Activated CD8-positive, alpha-beta T cell treated with anti-CD3 and anti-CD28 coated beads for 36 hours (primary cell): ENCODE measurements at places on chromosomes 7 and 10.

DNA sequence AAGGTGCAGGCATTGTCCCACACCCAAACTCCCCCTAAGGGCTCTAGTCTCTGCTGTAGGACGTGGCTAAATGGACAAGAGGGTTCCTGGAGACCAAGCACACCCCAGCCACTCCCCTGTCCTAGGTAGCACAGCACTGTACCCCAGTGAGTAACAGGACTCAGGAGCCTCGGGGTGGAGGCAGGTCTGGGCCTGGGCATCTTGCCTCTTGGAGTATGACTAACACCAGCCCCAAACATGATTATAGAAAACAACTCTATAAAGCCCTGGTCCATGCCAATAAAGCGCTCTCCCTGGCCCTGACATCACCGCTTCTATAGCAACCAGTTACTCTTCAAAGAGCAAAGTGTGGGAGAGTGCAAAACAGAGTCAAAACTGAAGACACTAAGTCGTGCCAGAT is 195.0 kb downstream of the CALN1 start:
- no peak for DNase-seq

DNA sequence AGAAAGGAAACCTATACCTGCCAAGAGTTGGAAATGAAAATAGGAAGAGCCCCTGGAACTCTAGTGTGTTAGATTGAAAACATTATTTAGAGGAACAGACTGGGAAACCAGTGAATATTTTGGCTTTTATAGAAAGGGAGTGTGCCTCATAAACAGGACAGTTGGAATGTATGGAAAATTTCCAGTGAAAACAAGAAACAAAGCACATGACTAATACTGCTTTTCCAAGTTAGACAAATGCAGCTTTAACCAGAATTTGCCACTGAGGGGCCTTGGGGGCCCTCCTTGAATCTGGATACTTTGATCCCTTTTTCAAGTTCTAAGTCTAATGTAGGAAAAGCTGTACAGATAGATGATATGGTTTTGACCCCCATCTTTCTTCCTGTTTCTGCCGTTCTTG is 21.2 kb downstream of the ITGB8 start:
- no peak for DNase-seq

- no peak for DNase-seq
These were observed 165.1 kb downstream of the SVIL start for GRCh38 chr10:29469481-29470354.

DNA sequence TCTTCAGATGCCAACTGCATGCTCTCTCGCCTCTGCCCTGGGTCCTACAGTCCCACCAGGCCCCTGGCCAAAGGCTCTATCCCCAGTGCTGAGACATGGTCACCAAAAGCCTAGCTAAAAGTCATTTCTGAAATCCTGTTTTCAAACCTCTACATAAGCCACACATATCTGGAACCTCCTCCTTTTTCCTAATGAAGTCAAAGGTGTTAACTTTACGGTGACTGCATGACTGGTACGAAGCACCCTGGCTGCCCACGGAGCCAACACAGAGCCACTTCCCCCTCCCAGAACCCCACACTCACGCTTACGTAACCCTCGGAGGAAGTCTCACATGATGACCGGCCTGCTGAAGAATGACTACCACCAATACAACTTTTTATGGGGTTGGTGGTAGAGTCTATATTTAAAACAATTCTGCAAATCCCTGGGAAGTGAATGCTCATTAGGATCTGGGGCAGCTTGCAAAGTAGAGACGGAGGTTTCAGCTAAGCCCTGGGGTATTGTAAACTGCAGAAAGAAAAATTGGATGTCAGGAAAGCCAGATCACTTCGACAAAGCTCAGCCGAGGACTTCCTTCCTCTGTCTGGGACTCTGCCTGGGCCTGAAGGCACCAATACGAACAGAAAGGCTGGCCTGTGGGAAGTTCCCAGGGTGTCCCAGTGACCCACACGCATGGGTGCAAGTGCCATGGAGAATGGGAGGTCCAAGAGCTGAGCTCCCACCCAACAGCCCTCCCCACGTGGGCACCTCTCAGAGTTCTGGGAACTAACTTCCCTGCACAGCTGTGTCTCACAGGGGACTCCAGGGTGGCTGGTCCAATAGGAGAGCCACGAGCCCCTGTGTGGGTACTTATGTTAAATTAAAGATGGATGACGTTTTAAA is 50.7 kb downstream of the PDGFA start:
- peak; percentile 47 for DNase-seq

GRCh38 chr7:130880668-130881067 is 146.7 kb upstream of the KLF14 start:
- no peak for DNase-seq

DNA sequence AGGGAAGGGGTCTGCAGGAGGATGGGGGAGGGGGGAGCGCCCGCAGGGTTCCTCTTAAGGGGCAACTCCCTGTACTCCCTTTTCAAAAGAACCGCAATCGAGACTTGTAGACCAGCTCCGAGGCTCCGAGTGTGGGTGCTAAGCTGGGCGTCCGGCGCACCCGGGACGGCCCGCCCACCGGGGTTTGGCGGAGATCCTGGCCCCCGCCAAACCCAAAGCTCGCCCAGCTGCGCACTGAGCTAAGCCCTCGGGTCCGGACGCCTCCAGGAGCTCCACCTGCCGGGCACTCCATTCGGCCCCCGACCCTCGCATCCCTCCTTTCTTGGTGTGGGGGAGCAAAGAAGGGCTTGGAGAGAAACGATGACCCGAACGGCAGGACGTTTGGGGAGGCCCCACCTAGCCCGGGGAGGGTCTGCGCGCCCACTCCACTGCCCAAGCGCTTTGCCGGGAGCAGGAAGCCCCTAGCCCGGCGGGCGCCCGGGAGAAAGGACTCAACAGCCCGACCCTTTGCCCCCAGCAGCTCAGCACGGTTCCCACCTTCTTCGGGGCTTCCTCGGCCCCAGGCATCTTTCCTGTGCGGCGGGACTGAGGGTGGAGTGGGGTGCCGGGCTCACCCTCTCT is 651 bp downstream of the AFAP1L2 start:
- peak; percentile 18 for DNase-seq

- DNase-seq: no peak
These were observed 203.3 kb downstream of the BAMBI start for GRCh38 chr10:28880683-28880950.

GRCh38 chr10:26931223-26931622 is 70.5 kb upstream of the ABI1 start:
- DNase-seq: peak; percentile 53

DNA sequence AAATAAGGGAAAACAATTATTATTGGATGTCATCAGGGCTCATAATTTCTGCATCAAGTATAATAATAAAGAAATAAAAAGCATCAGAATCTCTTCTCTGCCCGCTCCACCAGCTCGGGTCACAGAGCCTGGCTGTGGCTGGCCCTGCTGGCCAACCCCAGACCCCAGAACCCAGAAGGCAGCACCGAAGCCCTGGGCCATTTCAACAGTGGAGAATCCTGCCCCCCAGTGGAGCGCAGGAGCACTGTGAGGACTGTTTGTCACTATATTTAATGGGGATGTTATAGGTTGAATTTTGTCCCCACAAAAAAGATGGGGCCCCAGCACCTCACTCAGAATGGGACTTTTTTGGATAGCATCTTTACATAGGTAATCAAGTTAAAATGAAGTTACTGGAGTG is 27.3 kb downstream of the DENND11 start:
- peak; percentile 31 for DNase-seq

DNA sequence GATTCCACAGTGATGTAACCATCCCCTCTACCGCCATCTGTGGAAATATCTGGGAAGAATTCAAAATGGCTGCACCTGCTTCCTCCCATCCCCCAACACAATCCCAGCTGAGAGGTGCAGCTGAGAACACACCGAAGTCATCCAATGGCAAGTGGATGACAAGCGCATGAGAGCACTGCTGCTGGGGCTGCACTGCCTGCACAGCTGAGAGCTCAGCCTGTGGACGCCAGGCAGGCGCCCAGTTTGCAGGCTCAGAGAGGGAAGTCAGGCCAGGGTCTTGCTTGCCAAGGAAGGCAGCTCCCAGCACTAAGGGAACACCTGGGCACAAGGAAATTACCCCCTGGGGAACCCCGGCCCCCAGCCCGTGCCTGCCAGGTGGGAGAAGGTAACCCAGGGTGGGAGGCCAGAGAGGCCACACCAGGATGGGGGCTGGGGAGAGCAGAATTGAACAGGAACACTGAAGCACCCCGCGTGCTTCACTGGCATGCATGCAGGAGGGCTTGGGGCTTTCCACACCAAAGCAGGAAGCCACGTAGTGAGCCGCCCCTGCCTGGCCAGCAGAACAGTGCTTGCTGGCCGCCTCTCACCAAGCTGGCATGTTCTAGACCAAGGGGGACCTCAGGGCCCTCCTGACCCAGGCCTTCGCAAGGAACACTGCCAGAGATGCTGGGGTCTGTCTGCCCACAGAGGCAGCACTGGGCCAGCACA is 46.2 kb downstream of the FAM53B start:
- peak; percentile 76 for DNase-seq

GRCh38 chr10:84375011-84375410 is 46.6 kb downstream of the CCSER2 start:
- peak; percentile 61 for DNase-seq

DNA sequence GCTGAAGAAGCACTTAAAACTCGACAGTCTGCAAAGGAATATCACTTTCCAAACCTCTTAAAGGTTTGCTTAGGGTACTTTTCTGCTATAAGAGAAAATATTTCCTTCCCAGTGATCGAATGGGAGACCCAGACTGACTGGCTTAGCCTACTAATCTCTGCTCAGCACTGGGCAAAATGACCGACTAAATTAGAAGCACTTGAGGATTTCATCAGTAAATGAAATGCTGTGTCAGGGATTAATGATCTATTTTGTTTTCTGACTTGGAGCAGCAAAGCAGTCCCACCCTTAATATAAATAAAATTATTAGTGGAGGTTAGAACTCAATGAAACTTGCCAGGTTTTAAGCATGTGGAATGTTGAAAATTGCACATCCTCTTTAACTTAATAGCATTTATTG is 411.6 kb downstream of the NEBL start:
- DNase-seq: no peak

GRCh38 chr10:70952401-70952800 is 64.0 kb upstream of the PCBD1 start:
- no peak for DNase-seq

DNA sequence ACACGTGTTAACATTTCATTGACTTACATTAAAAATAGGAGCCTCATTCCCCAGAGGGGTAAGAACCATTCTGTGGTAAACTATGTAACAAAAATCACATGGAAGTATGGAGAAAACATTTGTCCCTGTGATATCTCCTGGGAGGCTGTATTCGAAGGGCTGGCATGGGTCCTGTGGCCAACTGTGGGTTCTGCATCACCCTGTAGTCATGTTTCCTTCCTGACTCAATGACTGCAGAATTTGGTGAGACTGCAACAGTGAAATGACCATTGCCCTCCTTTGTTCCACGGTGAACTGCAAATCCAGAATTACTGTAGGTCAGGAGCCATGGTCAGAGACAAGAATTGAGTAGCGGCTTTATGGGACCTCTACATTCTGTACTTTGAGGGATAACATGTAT is 3.6 kb upstream of the ZEB1 start:
- no peak for DNase-seq

DNA sequence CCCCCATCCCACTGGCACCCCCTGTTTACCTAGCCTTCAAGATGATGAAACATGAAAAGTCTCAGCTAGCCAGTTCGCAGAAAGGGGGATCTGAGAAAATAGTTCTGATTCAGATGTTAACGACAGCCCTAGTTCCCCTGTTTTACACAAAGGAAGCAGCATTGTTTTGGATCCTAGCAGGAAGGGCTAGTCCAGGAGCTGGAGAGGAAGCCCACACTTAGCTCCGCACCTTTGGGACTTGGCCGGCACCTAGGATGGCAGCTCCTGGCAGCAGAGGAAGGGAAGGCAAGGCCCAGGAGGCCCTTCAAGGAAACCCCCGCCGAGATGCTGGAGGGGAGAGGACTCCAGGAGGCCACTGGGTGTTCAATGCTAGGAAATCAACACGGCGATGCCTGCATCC is 29.0 kb upstream of the MGMT start:
- DNase-seq: no peak

GRCh38 chr7:50300336-50300735 is 4.2 kb upstream of the IKZF1 start:
- DNase-seq: no peak

- no peak for DNase-seq
These were observed 215.9 kb upstream of the C7orf33 start for GRCh38 chr7:148374396-148375259.

DNA sequence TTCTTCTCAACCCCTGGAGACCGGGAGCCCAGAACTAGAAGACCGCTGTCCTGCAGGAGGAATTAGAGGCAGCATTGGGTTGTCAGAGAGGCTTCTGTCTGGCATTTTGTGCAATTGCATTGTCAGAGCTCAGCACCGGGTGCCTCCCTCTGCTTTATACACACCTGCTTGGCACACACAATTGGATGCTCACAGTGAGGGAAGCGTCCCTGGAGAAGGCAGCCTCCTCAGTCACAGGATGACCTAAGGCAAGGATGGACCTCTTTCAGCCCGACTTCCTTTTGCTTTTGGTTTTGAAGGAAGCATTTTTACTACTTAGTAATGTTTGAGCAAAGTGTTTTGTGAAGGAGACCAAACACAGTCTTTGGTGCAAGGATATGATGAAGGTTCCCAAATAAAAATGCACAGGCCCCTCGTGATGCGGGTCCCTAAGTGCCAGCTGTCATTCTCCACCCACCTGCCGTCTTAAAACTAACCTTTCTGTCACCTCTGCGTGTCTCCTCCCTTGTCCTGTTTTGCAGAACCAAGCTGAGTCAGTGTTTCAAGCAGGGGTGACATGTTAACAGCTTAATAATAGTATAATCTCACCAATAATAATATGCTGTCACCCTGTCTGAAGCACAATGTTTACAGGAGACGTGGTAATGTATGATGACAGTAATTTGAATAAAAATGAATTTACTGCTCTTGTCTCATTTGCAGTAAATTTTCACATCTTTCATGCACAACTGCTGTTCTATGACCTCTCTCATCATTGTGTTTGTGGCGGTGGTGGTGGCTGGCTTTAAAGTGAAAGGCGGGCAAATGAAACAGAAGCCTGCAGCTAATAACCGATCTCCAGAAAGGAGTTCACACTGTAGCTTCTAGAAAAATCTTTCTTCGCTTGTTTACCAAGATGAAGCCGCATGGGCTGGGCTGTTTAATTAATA is 430.2 kb upstream of the MKI67 start:
- no peak for DNase-seq

- no peak for DNase-seq
These were observed 231.4 kb downstream of the BUB3 start for GRCh38 chr10:123385508-123386080.

DNA sequence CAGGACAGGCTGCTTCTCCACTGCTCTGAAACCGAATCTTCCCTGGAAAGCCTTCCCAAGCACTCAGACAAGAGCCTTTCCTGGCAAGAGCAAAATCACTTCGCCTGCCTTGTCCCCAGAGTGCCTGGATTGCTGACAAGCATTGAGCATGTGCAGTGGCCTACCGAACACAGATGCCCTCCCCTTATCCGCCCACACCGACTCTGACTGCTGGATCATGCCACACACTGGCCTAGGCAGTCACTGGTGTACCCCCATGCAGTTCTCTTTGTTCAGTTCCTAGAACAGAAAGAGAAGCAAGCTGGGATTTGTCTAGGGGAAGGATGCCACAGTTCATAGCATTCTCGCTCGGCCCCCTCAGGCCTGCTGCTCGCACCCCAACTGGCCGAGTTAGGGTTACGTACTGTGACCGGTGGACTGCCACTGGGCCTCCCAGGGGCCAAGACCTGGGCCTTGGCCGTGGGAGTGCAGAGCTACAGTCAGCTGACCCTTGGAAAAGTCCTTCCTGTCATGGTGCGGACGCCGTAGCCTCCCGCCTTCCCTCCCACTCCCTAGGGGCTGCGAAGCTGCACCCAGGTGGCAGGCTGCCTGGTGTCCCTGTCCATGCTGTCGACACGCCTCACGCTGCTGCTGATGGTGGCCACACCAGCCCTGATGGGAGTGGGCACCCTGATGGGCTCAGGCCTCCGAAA is 6.9 kb downstream of the ABCB8 start:
- DNase-seq: no peak
